ENCODE measurements at places on chromosomes 12 and 14.

GRCh38 chr12:113479216-113479589, 7.5 kb upstream of the LHX5 start:
- DNase-seq: no peak

DNA sequence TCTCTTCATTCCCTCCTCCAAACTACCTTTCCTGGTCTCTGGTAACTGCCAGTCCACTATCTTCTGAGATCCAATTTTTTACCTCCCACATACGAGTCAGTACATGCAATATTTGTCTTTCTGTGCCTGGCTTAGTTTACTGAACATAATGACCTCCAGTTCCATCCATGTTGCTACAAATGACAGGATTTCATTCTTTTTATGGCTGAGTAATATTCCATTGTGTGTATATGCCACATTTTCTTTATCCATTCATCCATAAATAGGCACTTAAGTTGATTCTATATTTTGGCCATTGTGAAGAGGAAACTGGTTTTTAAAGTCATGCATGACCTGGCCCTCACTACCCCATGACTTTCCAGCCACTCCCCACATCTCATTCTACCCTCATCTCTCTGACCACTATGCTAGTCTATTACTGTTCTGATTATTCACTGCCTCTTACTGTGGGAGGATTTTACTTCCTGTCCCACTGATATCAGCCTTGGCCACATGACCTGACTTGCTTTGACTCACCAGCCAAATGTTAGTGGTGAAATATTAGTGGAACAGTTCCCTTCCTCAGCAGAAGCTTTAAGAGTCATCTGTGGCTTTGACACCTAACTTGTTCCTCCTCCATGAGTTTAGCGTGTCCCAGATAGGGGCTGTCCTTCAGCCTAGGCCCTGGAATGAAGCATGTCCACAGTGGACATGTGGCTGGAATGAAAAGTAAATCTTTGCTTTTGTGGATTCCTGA, 52.2 kb downstream of the GOLGA5 start:
- peak; percentile 64 for DNase-seq

GRCh38 chr14:20690848-20691640, 2.5 kb downstream of the ANG start:
- DNase-seq: peak; percentile 65

DNA sequence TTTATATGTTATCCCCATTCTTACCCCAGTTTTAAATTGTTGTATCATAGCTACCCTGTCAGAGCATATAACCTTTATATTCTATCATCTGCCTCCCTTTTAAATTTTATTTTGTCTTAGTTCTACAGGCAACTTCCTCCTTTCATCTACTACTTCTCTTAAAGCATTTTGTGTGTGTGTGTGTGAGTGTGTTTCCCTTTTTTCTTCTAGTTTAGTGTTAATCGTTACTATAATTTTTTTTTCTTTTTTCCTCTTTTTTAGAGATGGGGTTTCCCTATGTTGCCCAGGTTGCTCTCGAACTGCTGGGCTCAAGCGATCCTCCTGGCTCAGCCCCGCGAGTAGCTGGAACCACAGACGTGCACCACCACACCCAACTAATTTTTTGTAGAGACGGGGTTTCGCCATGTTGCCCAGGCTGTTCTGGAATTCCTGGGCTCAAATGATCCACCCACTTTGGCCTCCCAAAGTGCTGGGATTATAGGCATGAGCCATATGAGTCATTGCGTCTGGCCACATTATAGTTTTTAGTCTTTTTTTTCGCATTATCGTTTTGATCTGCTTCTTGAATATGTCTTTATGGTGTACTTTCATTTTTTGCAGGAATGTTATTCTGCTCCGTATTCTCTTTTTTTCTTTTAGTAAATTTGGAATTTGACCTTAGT, 33.1 kb upstream of the FBXO34 start:
- no peak for DNase-seq

DNA sequence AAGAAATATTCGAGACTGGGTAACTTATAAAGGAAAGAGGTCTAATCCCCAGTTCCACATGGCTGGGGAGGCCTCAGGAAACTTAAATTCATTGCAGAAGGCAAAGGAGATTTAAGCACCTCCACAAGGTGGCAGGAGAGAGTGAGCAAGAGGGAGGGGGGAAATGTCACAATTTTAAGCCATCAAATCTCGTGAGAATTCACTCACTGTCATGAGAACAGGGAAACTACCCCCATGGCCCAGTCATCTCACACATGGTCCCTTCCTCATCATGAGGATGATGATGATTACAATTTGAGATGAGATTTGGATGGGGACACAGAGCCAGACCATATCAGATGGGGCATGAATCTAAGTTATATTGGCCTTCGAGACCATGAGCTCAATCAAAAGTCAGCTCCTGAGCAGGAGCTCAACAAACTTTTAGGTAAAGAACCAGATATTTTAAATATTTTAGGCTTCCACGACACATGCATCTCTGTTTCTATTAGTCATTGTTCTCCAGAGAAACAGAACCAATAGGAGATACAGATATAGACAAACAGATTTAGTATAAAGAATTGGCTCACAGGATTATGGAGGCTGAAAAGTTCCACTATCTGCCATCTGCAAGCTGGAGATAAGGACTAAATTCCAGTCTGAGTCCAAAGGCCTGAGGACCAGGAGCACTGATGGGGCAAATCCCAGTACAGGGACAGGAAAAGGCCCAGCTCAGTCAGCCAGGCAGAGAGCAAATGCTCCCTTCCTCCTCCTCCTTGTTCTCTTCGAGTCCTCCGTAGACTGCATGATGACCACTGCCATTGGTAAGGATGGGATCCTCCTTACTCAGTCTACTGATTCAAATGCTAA, 24.9 kb downstream of the DGLUCY start:
- DNase-seq: peak; percentile 38

DNA sequence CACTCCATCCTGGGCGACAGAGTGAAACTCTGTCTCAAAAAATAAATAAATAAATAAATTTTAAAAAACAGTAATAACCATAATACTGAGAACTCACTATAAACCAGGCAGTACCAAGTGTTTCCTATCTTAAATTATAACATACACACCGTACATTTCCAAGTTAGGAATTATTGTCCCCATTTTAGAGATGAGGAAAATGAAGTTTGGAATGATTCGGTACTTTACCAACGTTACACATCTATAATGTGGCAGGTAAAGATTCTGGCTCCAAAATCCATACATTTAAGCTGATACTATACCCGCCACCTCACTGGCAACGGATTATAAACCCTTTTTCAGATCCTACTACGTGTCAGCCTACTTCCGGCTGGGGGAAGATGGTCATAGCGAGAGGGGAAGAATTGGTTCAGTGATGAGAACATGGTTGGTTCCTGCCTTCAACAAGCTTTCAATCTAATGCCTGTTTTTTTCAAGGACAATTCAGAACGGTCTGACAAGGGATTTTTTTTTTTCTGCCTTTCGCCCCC, 105.9 kb upstream of the ATF7IP start:
- DNase-seq: no peak

- peak; percentile 71 for DNase-seq
Measured at GRCh38 chr12:94100211-94100627, 48.2 kb upstream of the PLXNC1 start.

- DNase-seq: no peak
Measured at GRCh38 chr12:6839482-6840201, 1.1 kb upstream of the GNB3 start.

DNA sequence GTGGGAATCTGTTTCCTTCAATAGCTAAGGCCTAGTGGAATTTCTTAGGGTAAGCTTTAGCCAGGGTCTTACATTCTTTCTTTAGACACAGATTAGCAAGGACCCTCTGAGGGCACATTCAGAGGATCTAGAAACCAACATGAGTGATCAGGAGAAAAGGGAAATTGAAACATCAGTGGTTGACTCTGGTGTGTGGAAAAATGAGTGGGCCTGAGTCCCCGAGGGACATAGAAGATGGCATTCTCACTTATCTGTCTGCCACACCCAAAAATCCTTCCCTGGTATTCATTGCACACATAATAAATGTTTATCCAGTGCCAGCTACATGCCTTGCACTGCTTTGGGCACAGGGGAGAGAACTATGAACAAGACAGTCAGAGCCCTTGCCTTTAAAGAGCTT, 82.9 kb downstream of the SSPN start:
- DNase-seq: no peak

DNA sequence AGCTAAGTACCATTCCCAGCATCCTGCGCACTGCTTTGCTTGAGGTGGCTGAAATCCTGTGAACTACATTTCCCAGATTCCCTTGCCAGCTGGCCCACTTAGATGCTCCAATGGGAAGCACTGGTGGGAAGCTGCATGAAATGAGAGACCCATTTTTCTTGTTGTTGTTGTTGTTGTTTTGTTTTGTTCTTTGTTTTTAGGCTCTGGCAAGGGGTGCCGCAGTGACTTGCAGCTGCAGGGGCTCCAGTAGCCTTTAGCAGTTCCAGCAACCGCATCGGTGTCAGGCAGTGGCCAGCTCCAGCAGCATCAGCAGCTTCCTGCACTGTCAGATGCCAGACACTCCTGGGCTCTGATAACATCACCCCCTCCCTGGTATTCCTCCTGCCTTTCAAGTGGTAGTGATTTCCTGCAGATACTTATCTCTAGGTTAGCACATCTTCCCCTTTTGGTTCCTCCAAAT, 8.8 kb upstream of the EGLN3 start:
- DNase-seq: no peak

- DNase-seq: no peak
Measured at GRCh38 chr12:96438330-96438729, 38.1 kb upstream of the CDK17 start.

DNA sequence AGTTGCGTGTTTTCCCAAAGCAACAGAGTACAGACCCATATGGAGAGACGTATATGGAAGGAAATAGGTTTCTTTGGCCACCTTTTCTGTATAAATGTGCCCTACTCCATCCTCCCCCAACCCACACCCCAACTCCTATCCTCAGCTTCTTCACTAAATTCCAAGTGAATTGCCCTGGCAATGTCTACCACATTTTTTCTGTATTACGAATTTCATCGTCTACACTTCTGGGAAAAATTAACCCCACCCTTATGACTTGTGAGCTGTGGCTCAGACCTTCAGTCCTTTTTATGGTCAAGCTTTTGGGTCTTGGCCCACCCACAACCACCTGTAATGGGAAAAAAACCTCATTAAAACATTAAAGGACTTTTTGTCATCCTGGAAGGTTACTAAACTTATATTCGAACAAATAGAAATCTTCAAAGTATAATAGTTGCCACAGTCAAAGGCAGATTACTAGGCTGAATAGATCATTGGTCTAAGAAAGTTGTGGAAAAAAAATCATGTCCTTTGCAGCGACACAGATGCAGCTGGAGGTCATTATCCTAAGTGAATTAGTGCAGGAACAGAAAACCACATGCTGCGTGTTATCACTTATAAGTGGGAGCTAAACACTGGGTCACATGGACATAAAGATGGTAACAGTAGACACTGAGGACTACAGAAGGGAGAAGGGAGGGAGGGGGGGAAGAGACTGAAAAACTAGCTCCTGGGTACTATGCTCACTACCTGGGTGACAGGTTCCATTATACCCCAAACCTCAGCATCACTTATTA, 15.7 kb upstream of the NFKBIA start:
- DNase-seq: peak; percentile 88

- DNase-seq: peak; percentile 1
Measured at GRCh38 chr12:91620992-91621391, 438.4 kb upstream of the DCN start.

DNA sequence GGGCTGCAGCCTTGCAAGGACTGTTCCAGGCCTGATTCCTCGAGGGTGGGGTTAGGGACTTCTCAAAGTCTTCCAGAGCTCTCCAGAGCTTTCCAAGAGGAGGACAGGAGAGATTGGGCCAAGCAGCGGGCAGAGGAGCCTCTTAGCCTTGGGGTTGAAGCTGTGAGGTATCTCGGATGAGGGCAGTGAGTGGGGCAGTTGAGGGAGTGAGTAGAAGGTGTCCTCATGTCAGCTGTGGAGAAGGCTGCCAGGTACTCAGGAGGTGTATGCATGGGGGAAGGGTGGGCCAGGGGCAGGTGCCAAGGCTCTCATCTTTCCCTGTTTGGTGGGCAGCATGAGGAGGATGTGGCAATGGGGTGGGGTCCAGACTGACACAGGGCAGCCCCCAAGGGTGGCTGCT, 7.7 kb downstream of the KRT83 start:
- no peak for DNase-seq

GRCh38 chr12:43579206-43579605, 27.2 kb upstream of the ADAMTS20 start:
- DNase-seq: no peak

DNA sequence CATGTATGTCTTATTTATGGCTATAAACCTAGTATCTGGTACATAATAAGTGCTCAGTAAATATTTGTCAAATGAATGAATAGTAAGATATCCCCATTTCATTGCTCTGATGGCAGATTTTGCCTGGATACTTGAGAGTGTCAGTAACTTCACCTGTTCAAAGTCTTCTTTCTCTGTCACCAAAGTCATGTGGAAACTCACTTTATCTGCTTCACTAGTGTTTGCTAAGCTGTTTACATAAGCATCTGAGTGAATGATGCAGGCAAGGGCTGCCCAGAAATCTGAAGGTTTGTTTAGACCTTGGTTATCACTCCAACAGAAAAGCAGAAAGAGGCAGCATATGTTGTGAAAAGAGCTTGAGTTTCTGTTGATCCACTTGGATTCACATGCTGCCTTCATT, 4.3 kb downstream of the OR4E1 start:
- no peak for DNase-seq

DNA sequence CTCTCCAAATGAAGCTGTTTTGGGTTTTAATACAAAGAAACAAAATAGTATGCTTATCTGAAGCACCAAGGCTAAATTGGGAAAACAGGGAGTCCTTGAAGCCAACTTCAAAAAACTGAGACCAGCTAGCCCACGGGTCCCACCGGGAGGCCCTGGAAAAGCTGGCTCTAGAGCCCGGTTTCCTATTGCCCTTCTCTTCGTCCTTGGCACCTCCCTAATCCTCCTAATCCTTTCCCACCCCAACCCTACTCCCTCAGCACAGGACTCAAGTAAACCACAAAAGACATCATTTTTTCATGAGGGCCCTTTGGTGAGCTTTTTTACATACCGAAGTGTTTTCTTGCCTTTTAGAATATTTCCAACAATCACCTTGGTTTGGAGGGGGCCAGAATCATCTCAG, 11.3 kb downstream of the LRRC74A start:
- no peak for DNase-seq

- no peak for DNase-seq
Measured at GRCh38 chr12:40953076-40953475, 235.0 kb upstream of the PDZRN4 start.

DNA sequence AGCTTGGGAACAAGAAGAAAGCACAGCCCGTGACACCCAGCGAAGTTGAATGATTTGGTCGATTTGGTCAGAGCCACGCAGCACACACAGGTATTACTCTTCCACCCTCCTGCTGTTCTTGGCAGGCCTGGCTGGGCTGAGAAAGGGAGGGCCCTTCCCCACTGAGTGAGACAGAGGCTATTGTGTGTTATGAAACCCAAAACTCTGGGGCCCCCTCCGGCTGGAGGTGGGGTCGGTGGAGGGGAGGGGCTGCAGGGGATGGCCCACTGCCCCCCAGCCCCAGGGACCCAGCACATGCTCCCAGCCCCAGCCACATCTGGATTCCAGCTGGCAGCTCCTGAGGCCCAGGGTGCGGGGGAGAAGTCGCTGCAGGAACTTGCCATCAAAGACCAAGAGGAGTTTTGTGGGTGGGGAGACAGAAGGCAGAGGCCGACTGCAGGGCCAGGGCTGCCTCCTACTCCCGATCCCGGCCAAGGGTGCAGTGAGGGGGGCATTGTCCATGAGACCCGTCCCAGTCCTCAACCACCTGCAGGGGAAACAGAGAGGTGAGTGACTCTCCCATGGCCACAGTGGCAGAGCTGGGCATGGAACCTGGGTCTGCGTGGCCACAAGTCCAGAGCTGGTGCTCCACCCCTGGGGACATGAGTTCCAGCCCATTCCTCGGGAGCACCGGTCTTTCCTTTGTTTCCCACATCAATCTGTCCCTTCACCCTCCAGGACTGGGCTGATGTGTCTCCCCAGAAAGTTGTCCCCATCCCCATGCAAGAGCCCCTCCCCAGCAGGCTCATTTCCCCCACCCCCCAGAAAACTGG, 8.7 kb downstream of the TMEM119 start:
- DNase-seq: no peak

All from EL (cell line).